ENCODE measurements at places on chromosomes 5 and 9.

DNA sequence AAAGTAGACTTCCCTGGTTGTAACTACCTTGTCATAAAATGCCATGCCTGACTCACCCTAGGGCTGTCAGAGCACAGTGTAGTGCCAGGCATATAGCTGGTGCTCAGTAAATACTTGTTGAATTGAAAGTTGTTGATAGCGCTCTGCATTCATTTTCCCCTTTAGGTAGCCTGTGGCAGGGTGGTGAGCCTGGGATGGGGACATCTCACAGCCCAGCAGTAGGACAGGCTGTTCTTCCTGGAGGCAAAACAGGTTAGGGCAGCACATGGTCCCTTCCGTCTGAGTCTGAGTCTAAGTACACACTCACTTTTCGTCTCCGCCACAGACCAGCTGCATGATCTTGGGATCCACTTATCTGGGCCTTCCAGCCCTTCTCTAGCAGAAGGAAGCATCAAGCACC is 401.9 kb downstream of the ZSWIM6 start:
- no peak for DNase-seq

GRCh38 chr9:6214903-6215302 is 704 bp upstream of the IL33 start:
- DNase-seq, result no peak

DNA sequence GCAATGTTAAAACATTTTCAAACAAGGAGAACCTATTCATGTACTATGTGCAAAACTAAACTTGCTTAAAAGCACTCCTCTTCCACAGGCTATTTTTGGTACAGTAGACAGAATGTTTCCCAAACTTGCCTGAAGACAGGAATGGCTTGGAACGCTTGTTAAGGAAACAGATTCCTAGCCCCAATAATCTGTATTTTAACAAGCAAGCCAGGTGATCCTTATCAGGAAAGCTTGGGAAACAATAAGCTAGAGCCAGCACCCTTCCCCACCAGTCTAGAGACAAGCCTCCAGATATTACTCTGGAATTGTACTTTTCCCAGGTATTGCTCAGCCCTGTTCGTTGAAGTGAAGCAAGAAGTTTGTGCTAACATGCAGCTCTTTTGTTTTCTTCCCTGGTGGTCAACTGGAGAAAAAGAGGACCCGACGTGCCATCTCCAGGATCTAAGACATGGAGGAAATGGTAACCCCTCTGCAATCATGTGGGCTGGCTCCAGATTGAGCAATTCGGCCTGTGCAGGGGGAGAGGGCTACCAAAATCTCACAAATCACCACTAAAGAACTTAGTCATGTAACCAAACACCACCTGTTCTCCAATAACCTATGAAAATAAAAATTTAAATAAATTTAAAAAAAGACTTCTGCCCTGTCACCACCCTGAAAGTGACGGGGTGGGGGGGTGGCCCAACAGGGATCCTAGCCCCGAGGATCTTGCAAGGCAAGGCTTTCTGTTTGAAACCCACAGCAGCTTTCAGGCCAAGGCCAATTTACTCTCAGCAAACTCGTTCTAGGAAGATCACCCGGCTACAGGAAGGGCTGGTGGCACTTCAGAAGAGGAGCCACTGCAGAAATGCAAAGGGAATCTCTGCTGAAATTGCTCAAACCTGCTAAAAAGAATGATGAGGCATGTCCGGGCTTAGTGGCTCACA is 48.6 kb downstream of the SHB start:
- no peak for DNase-seq

DNA sequence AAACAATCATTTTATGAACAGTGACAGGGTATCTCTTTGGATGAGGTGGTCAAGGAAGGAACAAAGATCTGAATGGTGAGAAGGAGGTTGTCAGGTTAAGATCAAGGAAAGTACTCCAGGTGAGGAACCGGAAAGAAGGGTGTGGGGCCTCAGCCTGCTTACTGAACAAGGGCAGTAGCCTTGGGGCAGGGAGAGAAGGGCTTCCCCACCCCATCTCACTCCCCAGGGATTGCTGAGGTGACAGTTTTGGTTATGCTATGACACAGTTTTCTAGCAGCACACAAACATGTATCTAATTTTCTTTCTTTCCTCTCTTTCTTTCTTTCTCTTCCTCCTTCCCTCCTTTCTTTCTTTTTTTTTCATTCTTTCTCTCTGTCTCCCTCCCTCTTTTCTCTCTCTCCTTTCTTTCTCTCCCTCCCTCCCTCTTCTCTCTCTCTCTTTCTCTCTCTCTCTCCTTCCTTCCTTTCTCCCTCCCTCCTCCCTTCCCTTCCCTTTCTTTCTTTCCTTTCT is 4.1 kb upstream of the HDHD3 start:
- DNase-seq, result no peak

DNA sequence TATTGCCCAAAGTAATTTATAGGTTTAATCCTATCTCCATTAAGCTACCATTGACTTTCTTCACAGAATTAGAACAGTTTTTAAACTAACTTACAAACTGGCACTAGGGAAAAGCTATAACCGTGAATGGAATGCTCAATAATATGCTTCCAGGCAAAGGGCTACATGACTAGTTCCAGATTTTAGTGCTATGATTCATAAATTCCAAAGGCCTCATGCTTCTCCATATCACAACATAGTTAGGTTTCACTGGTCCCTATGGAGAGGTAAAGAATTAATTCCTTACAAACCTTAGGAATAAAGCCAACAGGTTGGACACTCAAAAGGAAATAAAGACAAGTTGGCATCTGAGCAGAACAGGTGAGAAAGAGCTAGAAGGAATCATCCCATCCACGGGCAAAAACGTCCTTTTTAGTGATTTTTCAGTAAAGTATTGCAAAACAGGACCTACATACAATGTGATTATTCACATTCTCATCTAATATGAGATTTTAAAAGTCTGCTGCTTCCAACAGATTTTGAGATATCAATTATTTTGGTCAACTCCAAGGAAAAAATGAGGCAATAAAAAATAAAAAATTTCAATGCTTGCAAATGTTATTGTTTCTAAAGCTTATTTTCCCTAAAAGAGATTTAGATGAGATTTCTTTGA is 97.0 kb upstream of the TARS1 start:
- DNase-seq, result no peak

DNA sequence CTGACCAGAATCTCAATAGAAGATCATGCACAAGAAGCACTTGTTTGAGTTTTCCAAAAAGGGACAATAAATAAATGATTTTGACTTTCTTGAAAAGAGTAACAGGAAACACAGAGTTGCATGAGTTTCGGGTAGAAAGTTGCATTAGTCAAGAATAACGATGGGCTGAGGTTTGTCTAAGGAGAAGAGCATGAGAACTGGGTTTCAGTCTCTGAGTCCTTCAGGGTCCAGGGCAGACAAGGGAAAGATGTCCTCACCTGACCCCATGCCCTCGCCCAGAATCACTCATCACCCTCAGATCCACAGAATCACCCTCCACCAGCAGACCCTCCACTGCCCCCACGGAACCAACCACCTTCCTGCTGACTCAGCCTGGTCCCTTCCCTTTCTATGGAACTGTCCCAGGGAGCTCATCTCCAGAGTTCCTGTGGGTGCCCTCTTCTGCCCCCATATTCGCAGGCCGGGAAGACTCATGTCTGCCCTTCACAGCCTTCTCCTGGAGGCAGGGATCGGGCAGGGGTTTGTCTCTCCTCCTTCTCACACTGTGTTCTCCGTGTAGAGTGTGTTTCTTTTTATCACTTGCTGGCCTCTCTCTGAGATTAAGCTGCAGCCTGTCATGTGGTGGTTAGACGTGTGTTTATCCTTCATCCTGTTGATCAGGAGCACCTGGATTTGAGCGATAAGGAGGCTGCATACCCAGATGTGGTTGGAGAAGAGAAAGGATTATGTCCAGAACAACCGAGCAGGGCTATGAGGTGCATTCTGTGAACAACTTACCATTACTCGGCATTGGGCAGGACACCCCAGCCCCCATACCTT is 442.6 kb downstream of the MAT2B start:
- no peak for DNase-seq

GRCh38 chr9:125297917-125298316 is 36.3 kb downstream of the GAPVD1 start:
- DNase-seq, result no peak

GRCh38 chr9:96320749-96321280 is 18.8 kb upstream of the HSD17B3 start:
- no peak for DNase-seq

DNA sequence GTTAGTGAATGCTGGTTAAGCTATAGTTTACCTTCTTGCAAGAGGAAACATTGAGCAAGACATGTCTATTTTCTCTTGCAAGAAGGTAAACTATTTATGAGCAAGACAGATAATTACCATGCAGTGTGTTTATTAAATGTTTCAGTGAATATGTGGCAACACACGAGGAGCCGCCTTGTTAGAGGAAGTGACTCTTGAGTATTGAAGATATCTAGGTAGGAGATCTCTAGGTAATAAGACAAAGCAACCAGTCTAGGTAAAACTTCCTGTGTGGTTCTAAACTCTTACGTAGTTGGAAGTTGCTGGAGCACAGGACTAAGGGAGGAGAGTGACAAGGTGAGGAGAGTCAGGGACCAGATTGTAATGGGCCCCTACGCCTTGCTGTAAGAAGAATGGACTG is 16.8 kb downstream of the SKP2 start:
- no peak for DNase-seq

GRCh38 chr5:6404129-6404528 is 25.8 kb upstream of the MED10 start:
- DNase-seq, result no peak

- no peak for DNase-seq
Measured at GRCh38 chr9:134557331-134557730, 84.3 kb upstream of the COL5A1 start.

DNA sequence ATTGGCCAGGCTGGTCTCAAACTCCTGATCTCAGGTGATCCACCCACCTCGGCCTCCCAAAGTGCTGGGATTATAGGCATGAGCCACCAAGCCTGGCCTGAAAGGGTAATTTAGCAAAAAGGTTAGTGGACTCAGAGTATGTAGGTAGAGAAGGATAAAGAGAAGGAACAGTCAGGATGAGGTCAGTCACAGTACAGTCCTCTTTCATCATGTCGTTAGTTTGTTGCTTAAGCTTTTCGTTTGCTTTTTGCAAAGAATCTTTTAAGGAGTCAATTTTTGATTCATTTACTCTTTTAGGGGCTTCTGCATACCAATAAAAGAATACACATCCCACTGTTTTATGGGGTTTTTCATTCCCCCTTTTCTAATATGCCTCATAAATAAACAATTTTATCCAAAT is 17.8 kb upstream of the GBGT1 start:
- DNase-seq, result no peak

- no peak for DNase-seq
Measured at GRCh38 chr5:91223886-91224285, 159.2 kb downstream of the ARRDC3 start.

- DNase-seq, result no peak
Measured at GRCh38 chr9:4084435-4084818, 215.4 kb downstream of the GLIS3 start.

DNA sequence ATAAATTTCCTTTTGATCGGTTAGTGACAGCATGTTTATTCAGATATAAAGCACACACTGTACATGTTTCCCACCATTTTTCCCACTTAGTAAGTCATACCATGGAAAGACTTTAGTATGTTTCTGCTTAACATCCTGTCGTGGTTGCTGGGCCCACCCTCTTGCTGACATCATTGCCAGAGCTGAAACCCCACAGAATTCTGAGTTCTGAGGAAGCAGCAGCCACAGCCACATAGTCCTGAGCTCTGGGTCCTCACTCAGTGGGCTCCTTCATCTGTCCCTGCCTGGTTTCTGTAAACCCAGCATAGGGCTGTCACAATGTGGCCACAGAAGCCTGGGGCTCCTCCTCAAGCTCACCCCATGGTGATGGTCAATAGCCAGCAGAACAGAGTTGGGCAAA is 441.5 kb downstream of the ENC1 start:
- DNase-seq, result no peak

DNA sequence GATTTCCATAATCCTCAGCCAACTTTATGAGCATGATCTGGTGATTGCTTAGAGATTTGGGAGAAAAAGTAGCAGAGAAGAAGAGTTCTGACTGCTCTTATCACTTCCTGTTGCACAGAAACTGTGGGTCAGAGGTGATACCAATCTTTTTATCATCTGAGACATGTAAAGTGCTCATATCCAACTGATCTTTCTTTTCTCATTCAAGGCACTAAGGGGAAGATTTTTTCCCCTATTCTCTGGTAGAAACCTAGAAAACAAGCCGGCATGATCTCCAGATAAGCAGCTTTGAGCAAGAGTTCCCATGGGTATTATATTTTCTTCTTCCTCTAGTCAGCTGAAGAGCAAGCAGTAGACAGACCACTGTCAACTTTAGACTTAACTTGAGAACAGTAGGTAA is 29.0 kb upstream of the GPR150 start:
- DNase-seq, result no peak

GRCh38 chr9:126386088-126386487 is 59.5 kb downstream of the MVB12B start:
- no peak for DNase-seq

- no peak for DNase-seq
Measured at GRCh38 chr5:179872055-179872827, 13.6 kb upstream of the MRNIP start.

GRCh38 chr5:60503771-60504170 is 196.2 kb downstream of the DEPDC1B start:
- DNase-seq, result no peak

DNA sequence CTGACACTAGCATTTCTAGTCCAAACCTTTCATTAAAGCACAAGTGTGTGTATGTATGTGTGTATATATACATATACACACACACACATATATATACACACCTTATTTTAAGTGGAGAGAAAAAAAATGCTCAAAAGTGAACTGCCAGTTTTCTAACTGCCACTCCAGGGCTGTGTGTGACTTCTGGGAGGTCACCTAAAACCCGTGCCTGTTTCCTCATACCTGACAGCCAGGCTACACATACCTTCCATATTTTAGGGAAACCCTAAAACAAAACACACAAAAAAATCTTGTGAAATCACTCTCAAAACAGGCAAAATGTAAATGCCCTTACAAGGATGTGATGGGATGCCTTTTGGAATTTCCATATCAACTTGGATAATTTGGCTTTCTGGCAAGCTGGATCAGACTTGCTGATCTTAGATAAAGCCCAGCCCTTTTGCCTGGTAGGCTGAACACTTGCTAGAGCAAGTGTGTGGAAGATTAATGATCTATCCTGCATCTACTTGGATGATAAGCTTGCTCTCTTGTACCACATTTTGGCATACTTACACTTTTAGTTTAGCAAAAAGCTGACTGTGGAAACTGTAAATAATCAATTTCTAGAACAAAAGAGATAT is 127.8 kb downstream of the GNAQ start:
- no peak for DNase-seq

DNA sequence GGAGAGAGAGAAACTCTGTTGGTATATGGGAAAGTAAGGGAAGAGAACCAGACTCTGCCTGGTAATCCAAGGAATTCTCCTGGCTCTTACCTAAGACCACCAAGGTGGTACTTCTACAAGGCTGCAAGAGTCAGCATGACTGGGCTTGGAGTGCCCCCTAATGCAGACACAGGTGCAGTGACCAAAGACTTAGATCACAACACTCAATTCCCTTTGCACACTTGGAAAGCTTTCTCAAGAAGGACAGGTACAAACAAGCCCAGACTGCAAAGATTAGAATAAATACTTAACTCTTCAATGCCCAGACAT is 25.2 kb downstream of the UGT3A2 start:
- no peak for DNase-seq
